ENCODE measurements at places on chromosomes 4 and X.

GRCh38 chr4:139889264-139889663 lies 223.6 kb downstream of the MGST2 start:
- peak; percentile 69 for DNase-seq

- no peak for DNase-seq
Measured at GRCh38 chrX:38103857-38104812, 97.8 kb downstream of the SYTL5 start.

- DNase-seq, result no peak
Measured at GRCh38 chr4:85772470-85772869, 297.5 kb downstream of the ARHGAP24 start.

DNA sequence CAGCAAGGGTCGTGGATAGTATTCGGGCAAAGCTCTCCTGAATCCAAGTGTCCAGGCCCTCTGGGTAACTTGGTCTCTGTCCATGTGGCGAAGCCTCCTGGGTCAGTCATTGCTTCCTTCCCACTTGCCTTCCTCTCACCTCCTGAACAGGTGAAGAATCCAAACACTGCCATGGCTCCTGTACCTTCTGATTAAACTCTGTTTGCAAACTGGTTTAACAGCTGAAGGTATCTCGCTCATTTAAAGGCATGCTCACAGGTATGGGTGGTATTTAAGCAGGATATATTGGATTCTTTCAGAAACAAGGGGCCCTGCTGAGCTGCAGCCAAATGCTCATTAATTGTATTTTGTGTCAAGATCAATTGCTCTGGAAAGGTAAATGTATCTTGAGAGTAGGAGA lies 28.2 kb downstream of the FHDC1 start:
- DNase-seq, result no peak

DNA sequence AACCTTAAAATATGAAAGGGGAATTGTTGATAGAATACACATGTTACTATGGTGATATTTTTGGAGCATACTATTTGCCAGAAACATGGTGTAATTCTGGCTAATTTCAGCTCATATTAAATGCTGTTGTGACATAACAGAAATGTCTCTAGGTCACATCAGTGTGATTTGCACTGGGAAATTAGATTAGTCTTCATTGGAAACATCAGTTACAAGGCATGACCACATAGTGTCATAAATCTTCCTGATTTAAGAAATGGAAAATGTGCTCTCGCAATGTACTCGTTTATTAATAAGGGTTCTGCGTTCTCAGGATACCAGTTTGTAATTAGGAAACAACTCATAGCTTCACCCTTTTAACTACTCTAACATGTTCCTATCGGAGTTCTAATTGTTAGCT lies 72.9 kb upstream of the GYPA start:
- DNase-seq, result no peak

- DNase-seq, result no peak
Measured at GRCh38 chr4:14458463-14458862, 543.8 kb upstream of the CPEB2 start.

DNA sequence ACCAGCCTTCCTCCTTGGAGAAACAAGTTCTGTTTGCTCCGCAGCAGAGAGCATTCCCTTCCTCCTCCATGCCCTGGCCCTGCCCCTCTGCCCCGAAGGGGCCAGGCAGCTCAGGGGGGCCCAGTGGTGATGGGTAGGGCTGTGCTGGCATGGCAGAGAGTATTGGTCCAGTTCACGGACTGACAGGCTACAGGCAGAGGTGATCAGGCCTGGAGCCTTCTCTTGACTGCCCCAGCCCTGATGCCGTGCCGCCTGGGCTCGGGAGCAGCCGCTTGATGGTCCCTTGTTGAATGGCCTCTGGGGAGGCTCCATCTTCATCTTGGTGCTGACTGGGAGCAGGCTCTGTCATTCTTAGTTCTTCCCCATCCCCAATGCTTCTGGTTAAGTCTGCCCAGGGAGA lies 9.6 kb downstream of the NLGN3 start:
- no peak for DNase-seq

DNA sequence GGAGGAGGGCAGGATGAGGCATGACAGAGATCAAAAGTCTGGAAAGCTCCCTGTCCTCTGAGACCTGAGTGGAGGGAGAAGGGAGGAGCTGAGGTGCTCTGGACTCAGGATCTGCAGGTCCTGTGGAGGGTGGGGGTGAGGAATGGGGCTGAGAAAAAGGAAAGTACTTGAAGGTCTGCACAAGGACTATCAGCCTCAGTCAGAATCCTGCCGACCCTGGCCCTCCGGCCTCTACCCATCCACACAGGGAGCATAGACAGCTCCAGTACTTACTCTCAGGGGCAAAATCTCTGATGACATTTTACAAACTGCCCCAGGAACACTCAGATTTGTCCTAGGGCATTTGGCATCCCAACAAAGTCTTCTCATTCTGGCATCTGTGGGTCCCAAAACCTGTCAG lies 991 bp upstream of the ITIH6 start:
- no peak for DNase-seq

GRCh38 chrX:149495573-149496071 lies 9.5 kb downstream of the IDS start:
- DNase-seq, result no peak

Data from inflammatory macrophage treated with lipopolysaccharide for 1 hour (primary cell).